Non-pigmented ciliary epithelial cell (primary cell): ENCODE measurements at places on chromosomes 2 and 18.

DNA sequence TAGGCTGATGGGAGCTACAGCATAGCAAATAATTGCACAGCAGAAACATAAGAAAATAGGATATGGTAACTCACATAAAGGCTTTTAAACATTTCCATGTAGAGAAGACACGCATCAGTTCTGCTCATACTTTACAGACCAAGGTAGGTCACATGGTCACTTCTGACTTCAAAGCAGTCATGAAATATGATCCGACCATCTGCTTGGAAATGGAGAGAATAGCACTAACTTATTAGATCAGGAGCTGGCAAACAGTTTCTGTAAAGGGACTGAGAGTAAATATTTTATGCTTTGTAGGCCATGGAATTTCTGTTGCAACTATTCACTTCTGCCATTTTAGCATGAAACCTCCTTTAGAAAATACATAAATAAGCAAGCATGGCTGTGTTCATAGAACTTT, 936.6 kb upstream of the FANCL start:
- DNase-seq: no peak

- DNase-seq: no peak
These were observed 425.9 kb upstream of the SLC8A1 start for GRCh38 chr2:40877734-40878288.

- peak; percentile 19 for DNase-seq
These were observed 79.9 kb upstream of the OTOS start for GRCh38 chr2:240220371-240220770.

DNA sequence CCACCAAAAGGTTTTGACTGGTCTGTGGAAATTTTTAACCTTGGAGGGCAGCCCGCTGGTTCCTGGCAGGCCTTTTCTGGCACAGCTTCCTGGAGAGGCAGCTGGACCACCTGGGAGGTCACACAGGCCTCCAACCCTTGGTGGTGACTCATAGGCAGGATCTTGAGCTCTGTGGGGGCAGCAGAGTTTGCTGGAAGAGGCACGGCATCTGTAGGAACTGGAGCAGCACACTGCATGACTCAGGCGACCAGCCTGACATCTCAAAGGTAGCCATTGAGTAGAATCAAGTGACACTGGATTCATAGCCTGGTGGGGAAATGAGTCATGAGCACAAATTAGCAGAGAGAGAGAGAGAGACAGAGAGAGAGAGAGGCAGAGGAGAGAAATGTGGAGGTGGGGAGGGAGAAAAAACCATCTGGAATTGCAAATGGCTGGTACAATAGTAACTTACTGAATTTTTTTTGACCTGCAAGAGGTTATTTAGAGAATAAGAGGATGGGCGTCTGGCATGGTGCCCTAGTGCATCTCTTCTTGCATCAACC, 57.4 kb downstream of the TRPM8 start:
- DNase-seq: peak; percentile 93

GRCh38 chr2:159228081-159228581, 58.4 kb downstream of the WDSUB1 start:
- no peak for DNase-seq

GRCh38 chr18:61153571-61153970, 179.7 kb upstream of the CDH20 start:
- DNase-seq: no peak

GRCh38 chr2:172387361-172387760, 40.0 kb upstream of the ITGA6 start:
- no peak for DNase-seq

- DNase-seq: no peak
These were observed 167.2 kb upstream of the RBBP8 start for GRCh38 chr18:22765896-22766295.

DNA sequence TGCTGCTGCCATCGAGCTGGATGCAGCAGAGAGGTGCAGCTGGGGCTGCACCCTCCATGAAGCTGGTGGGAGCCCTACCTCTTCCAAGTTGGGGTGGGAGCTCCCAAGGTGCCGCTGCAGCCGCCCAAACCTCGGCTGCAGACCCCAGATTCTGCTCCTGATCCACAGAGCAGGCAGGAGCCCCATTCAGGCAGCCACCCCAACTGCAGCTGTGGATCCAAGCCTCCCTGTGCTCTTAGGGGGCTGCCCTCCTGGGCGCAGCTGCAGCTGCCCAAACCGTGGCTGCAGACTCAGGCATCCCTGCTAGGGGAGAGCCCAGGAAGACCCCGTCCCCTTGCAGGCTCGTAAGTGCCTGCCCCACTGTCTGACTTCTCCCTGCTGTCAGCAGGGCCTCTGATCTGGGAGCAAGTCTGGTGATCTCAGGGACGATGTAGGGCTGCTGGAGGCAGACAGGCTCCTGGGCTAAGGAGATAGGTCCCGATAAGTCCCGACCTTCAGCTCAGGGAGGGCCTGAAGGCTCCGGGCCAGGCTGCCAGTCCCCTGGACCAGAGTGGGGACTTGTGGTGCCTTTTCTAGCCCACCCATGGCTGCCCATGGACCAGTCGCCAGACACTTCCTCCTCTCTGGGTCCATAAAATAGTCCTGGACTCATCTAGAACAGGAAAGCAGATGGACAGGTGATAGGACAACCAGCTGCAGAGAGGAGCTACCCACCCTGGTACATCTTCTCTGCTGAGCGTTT, 767.1 kb upstream of the CDH7 start:
- no peak for DNase-seq

- no peak for DNase-seq
These were observed 255.7 kb downstream of the CELF4 start for GRCh38 chr18:37309861-37310260.

DNA sequence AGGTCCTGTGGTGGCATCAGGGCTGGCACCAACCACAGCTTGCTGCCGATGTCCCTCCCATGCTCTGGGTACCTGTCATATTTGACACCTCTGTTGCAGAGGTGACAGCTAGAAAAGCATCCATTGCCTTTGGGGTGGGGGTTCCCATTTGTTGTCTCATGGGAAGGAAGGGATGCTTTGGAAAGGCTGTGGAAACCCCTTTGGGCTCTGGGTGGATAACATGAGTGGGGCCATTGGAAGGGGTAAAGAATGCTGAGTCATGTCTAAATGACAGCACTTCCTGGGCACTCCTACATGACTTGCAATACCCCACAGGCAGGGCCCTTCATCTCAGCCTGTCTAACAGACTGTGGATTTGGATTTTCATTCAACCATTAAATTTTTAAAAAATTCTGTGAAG, 27.8 kb downstream of the CTIF start:
- DNase-seq: no peak

DNA sequence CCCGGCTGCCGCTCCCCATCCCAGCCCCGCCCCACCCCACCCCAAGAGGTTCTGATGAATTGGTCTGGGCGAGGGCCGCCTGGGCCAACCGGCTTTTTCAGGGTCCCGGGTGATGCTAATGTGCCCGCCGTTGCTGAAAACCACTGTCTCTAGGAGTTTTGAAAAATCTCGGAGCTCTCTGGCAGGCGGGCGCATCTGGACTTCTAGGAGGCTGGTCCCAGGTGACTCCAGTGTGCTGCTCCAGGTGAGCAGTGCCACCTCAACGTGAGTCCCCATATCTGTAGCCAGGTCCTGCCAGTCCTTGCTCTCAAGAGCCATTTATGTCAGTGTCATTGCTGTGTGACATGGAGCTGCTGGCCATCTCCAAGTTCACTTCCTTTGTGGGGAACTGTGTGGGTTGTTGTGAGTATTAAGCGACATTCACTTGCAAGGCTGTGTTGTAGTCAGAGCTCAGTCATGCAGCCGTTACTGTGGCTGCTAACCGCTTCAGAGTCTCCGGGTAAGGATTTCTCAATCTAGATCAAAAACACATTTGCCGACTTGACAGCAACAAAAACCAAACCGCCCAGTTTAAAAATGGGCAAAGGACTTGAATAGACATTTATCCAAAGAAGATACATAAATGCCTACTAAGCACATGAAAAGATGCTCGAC, at the start of gene RFX8:
TSS of gene RFX8 (minus strand) at position 382 of the 654 bp plus-strand sequence. CDS start 8,264 bp downstream, outside the sequence.
- DNase-seq: peak; percentile 68

- DNase-seq: no peak
These were observed at the start of gene SALL3 for GRCh38 chr18:78979730-78980278. Gene SALL3 (plus strand): TSS chr18:78979818. CDS start chr18:78980275, 457 bp downstream.

DNA sequence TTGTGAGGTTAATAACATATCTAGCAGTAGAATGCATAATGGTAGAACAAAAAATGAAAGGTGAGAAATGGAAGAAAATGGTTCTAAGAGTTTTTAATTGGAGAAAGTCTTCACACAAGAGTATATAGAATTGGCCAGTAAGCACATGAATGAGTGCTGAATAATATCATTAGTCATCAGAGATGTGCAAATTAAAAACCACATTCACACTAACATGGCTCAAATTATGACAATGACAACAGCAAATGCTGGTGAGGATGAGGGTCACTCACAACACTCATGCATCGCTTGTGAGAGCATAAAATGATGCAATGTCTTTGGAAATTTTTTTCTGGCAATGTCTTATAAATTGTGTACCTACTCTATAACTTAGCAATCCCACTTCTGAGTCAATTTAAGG, 1355.4 kb upstream of the ACVR2A start:
- DNase-seq: no peak

- DNase-seq: no peak
These were observed 106.0 kb upstream of the FOSL2 start for GRCh38 chr2:28286678-28287077.

DNA sequence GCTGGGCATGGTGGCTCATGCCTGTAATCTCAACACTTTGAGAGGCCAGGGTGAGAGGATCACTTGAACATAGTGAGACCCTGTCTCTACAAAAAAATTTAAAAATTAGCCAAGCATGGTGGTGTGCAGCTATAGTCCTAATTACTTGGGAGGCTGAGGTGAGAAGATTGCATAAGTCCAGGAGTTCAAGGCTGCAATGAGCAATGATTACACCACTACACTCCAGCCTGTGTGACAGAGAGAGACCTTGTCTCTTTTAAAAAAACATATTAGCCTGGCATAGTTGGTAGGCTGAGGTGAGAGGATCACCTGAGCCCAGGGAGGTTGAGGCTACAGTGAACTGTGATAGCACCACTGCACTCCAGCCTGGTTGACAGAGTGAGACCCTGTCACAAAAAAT, 13.7 kb downstream of the TRAPPC8 start:
- DNase-seq: no peak

DNA sequence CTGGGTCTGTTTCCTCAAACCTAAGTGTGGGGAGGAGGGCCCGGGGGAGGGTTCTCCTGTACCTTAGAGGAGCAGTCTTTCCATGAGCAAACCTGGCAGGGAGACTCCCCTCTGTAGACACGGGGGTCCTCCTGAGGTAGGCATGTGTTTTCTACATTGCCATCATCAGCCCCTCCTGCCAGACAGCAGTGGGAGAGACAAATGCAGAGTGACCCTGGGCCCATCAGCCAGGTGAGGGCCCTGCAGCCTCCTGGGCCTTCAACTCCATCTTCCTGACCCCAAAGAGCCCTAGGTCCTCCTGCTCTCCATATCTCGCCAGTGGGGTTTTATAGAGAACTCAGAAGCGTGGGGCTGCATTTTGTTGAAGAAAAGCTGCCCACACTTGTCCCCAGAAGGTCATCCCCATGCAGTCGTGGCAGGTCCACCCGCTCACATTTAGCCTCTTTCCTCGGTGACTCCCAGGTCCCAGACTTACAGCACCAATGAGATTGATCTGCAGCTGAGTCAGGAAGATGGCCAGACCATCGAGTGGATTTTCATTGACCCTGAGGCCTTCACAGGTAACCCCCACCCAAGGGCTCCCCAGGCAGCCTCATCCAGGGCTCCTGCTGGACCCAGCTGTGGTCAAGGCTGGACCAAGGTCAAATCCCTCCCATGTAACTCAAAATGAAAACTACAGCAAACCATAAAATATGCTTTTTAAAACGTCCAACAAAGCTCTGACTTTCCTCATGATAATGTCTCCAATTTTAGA, 2.6 kb downstream of the CHRNG start:
- DNase-seq: no peak

DNA sequence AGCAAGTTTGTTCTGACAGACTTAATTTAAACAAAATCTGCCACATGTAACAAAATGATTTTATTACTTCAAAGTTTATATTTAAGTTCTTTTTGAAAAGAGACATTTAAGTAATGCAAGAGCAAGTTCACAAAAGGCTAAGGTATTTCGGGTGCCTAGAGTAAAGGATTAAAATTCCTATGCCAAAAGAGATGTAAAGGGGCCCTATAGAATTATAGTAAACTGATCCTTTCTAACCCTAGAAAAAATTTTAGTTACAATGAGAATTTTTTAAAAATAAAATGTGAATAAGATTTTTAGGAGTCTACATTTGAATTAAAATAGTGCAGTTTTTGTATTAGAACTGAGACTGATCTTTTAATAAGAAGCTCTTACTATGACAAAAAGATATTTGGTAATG, 147.1 kb downstream of the PLEKHA3 start:
- no peak for DNase-seq

DNA sequence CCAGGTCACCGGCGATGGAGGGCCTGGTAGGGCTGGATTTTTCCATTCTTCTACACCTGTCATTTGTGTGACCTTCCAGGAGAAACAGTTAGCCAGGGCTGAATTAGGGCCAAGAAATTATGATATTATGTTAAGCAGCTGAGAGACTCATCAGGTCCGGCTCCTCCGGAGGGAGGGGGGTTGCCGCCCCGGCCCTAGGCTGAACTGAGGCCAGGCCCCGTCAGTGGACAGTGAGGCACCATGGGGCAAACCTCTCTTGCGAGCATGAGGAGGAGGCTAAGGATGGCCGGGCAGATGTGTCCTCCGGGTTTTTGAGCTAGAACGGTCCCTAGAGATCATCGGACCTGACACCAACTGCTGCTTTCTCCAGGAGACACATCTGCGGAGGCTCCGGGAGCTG, 150.1 kb downstream of the SOX11 start:
- DNase-seq: no peak

DNA sequence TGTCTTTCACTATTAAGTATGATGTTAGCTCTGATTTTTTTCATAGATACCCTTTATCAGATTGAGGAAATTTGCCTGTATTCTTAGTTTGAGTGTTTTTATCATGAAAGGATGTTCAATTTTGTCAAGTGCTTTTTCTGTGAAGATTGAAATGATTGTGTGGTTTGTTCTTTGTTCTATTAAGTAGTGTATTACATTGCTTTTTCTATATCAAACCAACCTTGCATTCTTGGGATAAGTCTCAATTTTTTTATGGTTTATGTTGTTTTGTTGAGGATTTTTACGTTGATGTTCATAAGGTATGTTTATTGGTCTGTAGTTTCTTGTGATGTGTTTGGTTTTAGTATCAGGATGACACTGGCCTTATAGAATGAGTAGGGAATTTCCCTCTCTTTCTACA, 19.1 kb downstream of the PDK1 start:
- DNase-seq: no peak

DNA sequence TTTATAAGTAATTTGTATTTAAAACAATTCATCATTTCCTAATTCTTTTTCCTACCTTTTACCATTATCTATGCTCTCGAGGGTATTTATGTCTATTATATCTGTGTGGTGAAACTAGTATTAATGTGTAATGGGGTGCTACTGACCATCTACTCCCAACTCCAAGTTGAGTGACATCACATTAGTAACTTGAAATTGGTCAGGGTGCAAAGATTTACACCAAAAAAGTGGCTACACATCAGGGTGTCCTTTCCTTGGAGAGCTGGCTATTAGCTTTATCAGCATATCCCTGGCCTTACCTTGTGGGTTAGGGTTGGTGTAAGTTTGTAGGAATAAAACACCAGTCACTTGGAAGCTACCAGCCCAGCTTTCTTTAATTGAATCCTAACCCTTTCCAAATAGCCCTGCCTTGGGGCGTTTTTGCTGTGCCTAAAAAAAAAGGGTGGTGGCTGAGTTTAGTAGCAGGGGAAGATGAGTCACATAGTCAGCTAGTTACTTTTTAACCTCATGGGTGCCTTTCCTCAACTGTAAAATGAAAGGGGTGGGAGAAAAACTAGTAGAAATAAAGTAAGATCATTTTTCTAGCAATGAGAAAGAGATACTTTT, 14.0 kb downstream of the ANXA4 start:
- DNase-seq: no peak

- DNase-seq: no peak
These were observed 205.1 kb downstream of the NDUFA10 start for GRCh38 chr2:239819974-239820555.

GRCh38 chr2:88027697-88028389, 11.5 kb upstream of the RNU2-63P start:
- no peak for DNase-seq
